ENCODE measurements at places on chromosomes 6 and 20.

- DNase-seq = no peak
These were observed 11.0 kb downstream of the TNFAIP3 start for GRCh38 chr6:137878029-137878428.

GRCh38 chr20:45056473-45057173 is 44.3 kb downstream of the KCNS1 start:
- DNase-seq = no peak

DNA sequence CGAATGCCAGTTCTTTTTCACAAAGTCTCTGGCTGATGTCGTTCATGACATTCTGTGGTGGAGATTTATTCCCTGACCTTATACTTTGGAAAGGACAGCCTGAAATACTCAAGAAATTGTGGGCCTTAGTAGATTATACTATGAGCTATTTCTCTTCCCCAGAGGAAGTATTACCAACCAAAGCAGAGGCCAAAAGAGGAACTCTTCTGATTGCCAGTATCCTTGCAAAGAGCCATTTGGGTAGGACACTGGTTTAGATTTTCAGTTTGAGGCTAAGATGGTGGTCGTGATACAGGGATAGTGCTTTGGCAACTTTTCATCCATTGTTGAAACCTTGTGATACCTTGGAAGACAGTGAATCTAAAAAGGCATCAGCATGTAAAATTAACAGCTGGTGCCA is 327.3 kb downstream of the HACE1 start:
- no peak for DNase-seq

DNA sequence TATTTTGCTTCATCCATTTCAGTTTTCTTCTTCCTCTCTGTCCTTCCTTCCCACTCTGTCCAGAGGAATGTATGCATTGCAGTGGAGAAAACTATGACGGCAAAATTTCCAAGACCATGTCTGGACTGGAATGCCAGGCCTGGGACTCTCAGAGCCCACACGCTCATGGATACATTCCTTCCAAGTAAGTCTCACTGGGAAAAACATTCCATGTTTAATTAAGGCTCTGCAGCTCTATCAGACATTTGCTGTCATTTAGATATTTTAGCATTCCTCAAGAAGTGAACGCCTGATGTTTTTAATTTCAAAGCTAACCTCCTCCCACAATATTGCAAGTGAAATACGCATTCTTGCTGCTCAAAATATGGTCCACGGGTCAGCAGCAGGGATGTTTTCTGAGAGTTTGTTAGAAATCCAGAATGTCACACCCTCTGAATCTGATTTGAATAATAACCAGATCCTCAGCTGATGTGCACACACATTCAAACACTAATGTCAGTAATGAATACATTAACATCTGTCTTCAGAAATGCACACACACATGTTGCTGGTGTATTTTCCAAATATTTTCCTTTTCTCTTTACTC is 12.8 kb downstream of the PLG start:
- no peak for DNase-seq
